ENCODE measurements at places on chromosomes 3 and 15. TPM values are rescaled to one million over a fixed set of nuclear protein-coding genes. Genes with fewer than 3 reads are reported as not detected.
A peak's percentile ranks its signal among the peaks of the same experiment; 100 is the strongest.

- DNase-seq: no peak
These were observed 14.2 kb downstream of the FBN1 start for GRCh38 chr15:48631176-48631770.

- no peak for DNase-seq
These were observed 44.6 kb downstream of the EOMES start for GRCh38 chr3:27677565-27677964.

DNA sequence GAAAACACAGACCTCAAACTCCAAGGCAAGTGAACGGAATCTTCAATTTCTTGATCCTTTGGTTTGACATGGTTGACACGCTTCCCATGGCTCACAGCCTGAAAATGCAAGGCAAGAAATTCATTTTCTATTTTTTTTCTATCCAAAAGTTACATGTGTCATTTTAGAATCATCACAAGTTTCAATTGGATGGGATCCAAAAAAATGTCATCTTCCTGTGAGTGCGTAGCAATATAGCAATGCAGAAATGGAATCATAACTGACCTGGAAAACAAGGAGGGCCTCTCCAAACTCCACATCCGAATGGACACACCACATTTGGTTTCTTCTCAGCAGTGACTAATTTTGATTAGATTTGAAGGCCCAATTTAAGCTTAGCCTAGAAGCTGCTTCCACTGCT is 175.8 kb upstream of the ATP11B start:
- no peak for DNase-seq

DNA sequence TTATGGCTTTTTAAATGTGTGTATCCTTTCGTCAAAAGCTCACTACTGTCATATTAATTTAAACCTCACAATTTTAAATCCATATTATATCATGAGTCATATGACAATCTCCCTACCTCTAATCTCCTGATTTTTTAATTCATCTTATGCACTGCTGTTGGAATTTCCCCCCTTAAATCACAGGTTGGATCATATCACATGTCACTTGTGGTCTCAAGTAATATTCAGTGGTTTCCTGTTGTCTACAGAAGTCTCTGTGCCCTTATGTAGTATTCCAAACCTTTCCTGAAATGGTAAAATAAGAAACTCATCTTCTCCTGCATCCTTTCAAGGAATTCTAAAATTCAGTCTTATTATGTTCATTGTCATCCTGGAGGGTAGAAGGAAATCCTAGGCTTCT is 116.0 kb upstream of the CBLB start:
- no peak for DNase-seq

- no peak for DNase-seq
These were observed 8.1 kb downstream of the INSYN1 start for GRCh38 chr15:73745073-73745472.

- no peak for DNase-seq
These were observed 108.0 kb downstream of the SNRPN start for GRCh38 chr15:25062551-25063430.

- no peak for DNase-seq
These were observed 214.6 kb downstream of the KCNAB1 start for GRCh38 chr3:156334841-156335545.

DNA sequence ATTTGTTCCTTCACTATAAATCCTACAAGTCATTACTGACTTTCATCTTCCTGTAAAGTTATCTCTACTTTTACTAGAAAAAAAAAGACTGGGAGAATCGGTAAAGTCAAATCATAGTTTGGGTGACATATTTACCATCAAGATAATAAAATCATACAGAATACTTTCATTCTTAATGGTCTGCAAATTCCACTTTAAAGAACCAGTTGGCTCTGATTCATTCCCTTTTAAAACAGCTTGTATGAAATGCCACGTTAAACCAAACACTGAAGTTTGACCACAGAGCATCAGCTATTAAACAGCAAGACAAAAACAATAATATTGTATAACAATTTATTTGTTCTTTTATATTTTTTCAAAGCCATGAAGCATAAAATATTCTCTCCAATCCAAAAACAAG is 100.7 kb downstream of the FBN1 start:
- DNase-seq: no peak

DNA sequence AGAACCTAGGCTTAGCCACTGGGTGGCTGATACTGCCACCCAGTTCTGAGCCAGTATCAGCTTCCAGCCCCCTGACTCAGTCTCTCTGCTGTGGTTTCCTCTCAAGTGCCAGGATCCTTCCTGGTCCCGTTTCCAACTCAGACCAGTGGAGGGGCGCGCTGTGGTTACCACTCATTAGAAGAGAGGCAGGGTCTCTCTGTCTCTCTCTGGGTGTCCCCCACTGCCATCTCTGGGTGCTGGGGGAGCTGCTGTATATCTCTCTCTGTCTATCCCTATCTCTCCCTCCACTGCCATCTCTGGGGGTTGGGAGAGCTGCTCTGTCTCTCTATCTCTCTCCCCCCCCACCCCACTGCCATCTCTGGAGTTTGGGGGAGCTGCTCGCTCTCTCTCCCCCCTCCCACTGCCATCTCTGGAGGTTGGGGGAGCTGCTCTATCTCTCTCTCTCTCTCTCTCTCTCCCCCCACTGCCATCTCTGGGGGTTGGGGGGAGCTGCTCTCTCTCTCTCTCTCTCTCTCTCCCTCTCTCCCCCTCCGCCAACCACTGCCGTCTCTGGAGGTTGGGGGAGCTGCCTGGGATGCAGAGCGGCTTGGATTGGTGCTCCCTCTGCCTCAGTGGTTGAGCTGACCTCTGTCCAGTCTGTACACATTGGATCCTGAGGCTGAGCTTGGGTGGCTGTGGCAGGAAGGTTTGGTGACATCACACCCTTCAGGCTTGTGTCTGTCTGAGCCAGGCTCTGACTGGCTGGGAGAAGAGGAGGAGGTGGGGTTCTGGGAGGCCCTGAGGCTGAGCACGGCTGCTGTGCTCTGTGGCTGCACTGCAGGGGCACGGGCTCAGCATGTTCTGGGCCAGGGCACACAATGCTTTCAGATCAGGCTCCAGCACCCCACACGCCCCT is 98.9 kb downstream of the APBA2 start:
- DNase-seq: no peak

DNA sequence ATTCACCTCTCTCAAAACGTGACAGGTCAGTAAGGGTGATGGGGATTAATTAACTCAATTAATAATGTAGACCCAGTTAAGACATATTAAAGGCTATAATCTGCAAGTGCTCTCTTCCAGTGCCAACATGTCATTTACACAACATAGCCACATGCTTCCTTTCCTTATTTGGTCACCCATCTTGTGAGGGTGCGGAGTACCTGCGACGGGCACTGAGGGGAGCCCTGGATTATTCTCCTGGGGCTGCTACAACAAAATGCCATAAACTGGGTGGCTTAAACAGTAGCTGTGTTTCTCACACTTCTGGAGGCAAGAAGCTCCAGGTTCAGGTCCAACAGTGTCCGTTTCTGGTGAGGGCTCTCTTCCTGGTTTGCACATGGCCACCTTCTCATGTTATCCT is 157.4 kb upstream of the LRTM1 start:
- DNase-seq: no peak

GRCh38 chr3:4757575-4758248 is 221.5 kb upstream of the BHLHE40 start:
- no peak for DNase-seq

DNA sequence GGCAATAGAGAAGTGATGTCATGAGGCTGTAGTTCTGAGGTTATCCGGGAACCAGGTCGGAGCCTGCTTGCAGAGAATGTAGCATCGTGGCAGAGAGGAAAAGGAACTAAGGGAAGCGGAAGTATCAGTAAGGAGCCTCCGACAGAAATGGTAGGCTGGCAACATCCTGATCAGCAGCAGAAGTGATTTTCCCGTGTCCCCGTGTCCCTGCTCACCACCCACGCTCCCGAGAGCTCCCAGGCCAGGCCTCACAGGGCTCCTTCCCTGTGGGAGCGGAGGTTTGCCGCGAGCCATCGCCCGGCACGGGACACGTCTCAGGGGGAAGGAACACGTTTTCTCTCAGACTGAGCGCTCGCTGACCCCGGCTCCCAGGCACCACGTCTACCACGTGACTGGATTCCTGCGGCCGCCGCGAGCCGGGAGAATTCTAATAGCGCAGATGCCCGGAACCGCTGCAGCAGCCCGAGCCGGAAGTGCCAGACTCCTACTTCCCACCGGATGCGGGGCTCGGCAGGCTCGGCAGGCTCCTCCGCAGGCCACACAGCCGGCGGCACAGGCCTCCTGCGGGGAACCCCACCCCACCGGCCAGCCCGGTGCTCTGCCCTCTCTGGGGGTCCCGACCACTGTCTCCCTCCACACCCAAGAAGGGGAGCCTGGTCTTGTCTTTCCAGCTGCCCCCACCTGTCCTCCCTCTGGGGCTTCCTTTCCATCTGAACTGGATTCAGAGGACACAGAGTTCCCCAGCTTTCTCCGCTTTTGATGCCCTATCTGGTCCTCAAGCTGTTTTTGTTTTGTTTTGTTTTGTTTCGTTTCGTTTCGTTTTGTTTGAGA is 99.3 kb downstream of the BDH1 start:
- DNase-seq: peak; percentile 90

GRCh38 chr15:68379058-68379758 is 52.8 kb downstream of the ITGA11 start:
- DNase-seq: no peak

GRCh38 chr3:12992629-12993516 is 80.4 kb downstream of the IQSEC1 start:
- peak; percentile 75 for DNase-seq

- no peak for DNase-seq
These were observed 7.7 kb upstream of the SEC13 start for GRCh38 chr3:10328460-10329071.

GRCh38 chr15:59165726-59166125 is 40.9 kb upstream of the LDHAL6B start:
- DNase-seq: no peak

DNA sequence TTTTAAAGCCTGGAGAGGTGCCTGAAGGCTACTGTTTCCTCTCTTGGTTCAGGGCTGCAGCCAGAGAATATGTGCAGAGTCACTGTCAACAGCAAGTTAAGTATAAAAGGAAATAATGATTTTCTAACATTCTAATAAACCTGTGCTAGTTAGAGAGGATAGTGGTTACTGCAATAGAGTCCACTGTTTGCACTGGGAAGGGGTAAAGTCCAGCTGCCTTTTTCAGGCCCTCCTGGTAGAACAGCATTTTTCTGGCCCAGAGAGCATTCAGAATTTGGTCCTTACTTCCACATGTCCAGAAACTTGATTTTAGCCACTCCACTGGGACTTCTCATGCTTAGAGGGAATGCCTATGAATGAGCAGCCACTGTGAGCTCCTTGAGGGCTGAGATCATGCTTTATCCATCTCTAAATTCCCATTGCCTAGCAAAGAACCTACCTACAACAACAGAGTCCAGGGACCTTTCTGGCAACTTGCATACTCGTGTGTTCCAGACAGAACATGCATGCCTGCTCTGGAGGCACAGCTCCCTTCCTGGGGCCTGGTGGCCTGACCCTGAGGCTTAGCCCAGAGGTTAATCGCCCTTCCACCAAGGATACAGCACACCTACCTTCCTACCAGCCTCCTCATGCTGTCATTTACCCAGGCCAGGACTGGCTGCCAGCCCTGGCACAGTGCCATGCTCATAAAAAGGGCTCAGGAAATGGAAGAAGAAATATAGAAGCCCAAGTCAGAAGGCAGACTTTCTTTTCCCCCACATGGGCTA is 50.3 kb upstream of the ATP13A3 start:
- peak; percentile 55 for DNase-seq

DNA sequence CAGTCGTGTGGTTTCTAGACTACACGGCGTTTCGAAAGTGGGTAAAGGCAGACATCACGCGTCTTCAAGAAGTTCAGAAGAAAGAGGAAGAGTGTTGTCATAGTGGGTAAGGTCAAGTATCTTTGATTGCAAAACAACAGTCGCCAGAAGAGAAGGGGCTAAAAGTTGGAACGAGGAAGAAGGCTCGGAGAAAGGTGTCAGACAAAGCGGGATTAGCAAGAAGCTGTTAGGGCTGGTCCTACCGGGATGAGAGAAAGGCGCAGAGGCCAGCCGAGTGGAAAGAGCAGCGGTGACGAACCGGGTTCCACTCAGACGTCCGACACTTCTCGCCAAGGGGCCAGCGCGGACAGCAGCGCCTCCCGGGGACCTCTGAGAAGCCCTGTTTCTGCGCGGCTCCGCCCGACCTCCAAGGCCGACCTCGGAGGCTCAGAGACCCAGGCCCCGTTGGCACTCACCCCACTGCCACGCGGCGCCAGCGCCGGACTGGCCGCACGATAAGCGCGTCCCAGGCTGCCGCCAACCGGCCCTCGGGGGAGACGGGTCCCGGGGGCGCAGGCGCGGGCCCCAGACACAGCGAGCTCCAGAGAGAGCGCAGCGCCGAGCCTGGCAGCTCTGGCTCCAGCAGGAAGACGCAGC is 436 bp downstream of the ADPGK start:
- DNase-seq: no peak

GRCh38 chr3:119659606-119660291 is 640 bp downstream of the POPDC2 start:
- DNase-seq: peak; percentile 35

DNA sequence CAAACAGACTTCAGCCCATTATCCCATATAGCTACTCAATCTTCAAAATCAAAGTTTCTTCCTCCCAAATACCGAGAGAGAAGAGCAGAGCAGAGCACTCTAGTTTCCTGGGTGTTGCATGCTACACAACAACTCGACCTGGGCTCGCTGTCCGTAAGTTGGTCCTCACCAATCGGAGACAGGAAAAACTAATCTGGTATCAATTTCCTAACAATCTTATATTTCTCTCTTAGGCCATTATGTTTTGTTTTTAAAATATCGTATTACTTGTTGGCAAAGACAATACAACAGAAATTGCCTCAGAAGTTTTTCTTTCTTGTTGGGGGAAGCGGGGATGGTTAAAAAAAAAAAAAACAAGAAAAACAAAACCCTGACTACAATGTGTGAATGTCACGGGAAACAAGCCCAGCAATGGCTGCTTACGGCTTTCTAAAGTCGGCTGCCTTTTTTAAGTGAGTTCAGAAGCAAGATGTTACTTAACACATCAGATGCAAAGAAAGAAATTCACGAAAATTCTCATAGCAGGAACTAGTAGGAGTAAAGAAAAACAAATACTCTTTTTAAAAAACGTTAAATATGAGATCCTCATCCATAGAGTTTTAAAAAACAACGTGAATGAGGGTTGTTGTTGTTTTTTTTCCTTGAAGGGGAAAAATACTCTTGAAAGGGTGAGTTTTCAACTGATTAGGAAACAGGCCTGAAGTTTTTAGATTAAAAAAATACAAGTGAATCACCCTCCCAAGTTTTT is 1.9 kb downstream of the VGLL4 start:
- no peak for DNase-seq

GRCh38 chr3:116770815-116771450 is 61.4 kb downstream of the TUSC7 start:
- DNase-seq: peak; percentile 20

The VPS33B gene
- total RNA-seq: 6.1 TPM

The TEX55 gene
- not detected for total RNA-seq

The DIPK2A gene
- total RNA-seq: 6.3 TPM

The GPR160 gene
- 1.0 TPM for total RNA-seq

The HRG gene
- total RNA-seq: not detected

The CCRL2 gene
- total RNA-seq: 1.4 TPM

The FBN1 gene
- 27.6 TPM for total RNA-seq

The DPPA2 gene
- not detected for total RNA-seq

The CD47 gene
- 37.7 TPM for total RNA-seq

The NMNAT3 gene
- total RNA-seq: 15.0 TPM

The PDIA3 gene
- 152 TPM for total RNA-seq

The CPA3 gene
- 2.0 TPM for total RNA-seq

The COL8A1 gene
- total RNA-seq: 12.0 TPM

Data from left ventricle myocardium superior (tissue), 1 donor.